ENCODE measurements at places on chromosomes 2 and 18.

- DNase-seq: no peak
These were observed 134.8 kb downstream of the ADCYAP1 start for GRCh38 chr18:1039421-1039820.

DNA sequence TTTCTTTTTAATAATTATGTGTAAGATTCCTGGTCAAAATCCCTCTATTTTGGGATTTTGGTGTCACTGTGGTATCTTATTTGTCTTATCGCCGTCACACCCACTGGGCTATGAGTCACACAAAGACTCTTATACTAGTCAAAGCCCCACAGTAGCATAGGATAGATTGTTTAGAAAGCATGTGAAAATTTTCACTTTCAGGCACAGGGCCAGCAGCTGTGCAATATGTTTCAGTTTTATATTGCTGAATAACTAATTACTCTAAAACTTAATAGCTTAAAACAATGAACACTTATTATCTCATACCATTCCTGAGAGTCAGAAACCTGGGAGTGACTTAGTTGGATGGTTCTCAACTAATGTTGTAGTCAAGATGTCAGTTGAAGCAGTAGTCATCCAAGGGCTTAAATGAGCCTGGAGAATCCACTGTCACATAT, 24.0 kb downstream of the CFAP210 start:
- DNase-seq: no peak

DNA sequence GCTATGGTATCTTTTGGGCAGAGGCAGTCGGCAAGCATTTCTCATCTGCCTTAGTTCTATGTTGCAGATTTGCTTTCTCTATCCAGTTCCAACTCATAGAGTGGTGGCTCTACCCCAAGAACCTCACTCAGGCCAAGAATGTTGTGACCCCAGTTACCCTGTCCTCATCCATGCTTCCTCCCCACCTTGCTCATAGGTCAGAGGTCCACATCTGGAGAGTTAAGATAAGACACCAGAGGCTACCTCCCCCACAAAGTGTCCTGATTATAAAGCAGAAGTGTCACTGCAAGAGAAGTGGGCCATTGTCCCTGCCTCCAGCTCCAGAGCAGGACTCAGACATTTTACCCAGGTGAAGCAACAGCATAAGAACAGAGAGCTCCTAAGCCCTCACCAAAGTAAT, 276.8 kb upstream of the CHST9 start:
- no peak for DNase-seq

DNA sequence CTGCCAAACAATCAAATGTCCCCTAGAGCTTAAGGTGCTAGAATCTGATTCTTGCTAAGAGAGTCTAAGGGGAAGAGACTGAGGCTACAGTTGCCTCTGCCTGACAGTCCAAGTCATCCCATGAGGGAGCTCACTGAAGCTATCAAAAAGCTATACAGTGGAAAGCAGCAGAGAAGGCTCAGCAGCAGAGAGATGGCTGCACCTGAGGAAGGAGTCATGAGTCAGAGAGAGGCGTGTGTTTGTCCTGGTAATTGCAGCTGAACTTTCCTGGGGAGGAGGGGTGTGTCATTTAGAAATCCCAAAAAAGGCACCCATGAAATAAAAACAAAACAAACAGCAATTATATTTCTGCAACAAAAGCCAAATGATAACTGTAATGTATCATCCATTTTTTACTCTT, 305.2 kb upstream of the UBE2E3 start:
- no peak for DNase-seq

DNA sequence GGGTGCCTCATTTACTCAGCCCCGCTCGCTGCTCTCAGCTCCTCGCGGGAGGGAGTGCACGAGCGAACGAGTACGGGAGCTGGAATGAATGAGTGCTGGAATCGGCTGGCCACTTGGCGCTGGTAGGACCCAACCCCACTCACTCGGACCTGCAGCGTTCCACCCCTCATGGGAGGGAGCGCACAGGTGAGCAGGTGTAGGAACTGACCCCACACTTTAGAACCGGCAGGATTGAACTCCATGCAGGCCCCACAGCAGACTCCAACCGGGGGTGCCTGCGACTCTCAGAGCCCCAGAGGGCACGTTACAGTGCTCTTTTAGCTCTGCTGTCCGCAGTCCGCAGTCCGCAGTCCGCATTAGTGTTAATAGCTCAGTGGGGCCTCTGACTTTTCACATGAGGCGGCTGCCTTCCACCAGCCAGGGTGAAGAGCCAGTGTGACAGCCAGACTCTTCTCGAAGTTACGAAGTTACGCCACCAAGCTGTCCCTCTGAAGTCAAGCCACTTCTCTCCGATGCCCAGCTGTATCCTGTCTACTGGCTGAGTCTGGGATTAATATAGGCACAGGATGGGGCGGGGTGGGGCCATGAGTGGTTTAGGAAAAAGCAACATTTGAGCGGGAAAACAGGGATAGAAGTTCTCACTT, 102.7 kb upstream of the ARHGAP15 start:
- no peak for DNase-seq

DNA sequence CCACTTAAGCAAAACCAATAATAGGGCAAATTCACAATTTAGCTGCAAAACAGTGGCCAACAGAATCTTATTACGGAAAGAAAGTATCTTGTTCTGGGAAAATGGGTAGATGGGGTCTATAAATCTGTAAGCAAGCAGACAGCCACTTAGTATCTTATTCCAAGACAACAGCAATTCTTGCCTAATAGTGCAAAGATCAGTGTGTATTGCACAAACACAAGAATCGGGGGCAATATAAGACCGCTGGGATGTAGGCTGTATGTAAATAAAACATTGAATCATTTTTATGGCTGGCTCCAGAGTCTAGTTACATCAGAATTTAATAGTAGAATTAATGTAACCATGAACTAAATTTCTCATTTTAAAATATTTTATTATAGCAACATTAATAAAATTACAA, 85.6 kb downstream of the FBXO15 start:
- no peak for DNase-seq
